Thoracic aorta (tissue), 2 donors: ENCODE measurements at places on chromosomes 1 and 21. TPM values are rescaled to one million over a fixed set of nuclear protein-coding genes. Genes with fewer than 3 reads are reported as not detected.

SELL gene
- 4.2 TPM for total RNA-seq

FOXD2 gene
- 4.9 TPM for total RNA-seq

SPRR3 gene
- not detected for total RNA-seq

LCE1B gene
- total RNA-seq = not detected

AGO3 gene
- total RNA-seq = 49.9 TPM
